T-helper 2 cell treated with Interferon-gamma antibody and Interleukin-4, amounts not matched to agents 5 μg/mL and 100 μg/mL, for 36 hours (primary cell): ENCODE measurements at places on chromosomes 3 and 15.

DNA sequence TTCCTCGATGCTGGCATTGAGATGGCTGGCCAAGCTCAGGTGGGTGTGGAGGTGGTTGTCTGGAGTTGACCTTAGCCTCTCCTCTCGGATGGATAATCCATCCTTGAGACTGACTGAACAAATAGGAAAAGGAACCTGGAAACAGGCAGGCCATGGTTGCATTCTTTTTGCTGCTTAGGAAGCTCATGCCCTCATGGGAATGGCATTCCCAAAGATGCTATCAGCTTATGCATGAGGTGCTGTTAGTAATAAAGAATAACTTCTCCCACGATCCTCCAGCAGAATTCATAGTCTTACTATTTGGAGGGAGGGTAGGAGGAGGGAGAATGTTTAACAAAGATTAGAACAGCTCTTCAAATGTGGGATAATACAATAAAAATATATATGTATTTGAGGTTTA, 303.0 kb upstream of the TPM1 start:
- DNase-seq: no peak

GRCh38 chr3:147418371-147418781, 9.2 kb downstream of the ZIC1 start:
- DNase-seq: no peak

DNA sequence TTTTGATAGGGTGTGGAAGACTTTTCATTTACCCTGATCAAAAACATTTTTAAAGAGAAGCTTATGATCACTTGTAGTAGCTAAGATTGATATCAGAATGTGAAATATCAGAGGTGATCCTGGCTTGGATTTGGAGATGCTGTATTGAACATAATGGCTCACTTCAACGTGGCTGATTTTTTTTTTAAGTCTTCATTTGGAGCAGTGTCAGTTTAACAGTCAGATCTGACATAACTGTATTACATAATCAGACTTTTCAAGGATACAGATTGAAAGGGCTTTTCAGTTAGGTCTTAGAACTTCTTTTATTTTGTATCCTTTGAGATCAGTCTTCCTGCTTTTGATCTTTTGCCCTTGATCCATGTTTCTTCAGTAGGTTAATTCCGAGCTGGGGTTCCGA, 98.5 kb downstream of the ITPR1 start:
- DNase-seq: no peak

- DNase-seq: peak; percentile 36
Measured at GRCh38 chr3:153162513-153163392, 727 bp downstream of the RAP2B start.
